ENCODE measurements at places on chromosomes 7 and 10.

- no peak for DNase-seq
These were observed 13.8 kb downstream of the LRRN3 start for GRCh38 chr7:111104710-111105109.

- DNase-seq: no peak
These were observed 147.7 kb downstream of the WDR11 start for GRCh38 chr10:120998782-120999285.

DNA sequence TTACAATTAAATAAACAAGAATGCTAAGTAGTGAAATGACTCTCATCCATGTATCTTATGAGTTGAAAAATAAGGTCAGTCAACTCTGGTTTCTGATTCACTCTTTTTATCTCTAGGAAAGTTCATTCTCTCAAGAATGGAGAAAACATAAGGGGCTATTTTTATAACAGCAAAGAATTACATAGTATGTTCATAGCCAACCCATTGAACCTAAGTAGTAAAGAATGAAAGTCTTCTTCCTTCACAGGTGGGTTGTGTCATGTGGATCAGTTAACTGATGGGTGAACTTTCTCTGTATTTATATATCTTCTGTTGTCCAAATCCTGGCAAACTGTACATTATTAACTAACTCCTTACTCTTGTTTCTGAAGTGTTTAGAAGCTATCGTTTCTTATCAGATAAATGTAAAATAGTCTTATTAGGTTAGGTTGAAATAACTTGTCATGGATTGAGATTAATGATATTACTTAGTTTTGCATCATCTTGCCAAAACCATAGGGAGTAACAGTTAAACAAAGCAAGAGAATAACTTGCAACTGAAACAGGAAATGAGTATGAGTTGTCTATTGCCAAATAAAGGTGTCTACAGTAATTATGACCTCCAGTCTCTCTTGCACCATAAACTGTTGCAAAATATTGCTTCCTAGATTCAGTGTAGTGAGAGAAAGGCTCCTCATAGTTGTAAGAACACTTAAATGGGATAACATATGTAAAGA is 86.8 kb downstream of the ANKRD7 start:
- DNase-seq: no peak

- no peak for DNase-seq
These were observed 21.7 kb upstream of the PCGF5 start for GRCh38 chr10:91198781-91199180.

DNA sequence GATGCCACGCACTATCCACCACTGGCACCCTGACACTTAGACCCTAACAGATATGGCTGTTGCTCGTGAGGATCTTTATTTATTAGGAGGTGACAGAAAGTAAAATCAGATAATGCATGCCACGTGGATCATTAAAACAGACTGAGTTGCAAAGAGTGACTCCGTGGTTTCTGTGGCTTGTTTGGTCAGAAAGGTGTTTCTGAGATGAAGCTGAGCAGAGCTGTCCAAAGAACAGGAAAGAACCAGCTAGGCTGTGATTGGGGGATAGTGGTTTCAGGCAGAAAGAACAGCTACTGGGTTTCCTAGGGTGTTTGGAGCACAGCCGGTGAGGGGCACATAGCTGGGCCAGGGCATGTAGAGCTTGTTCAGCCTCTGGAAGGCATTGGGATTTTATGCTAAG is 34.4 kb downstream of the CSGALNACT2 start:
- no peak for DNase-seq

DNA sequence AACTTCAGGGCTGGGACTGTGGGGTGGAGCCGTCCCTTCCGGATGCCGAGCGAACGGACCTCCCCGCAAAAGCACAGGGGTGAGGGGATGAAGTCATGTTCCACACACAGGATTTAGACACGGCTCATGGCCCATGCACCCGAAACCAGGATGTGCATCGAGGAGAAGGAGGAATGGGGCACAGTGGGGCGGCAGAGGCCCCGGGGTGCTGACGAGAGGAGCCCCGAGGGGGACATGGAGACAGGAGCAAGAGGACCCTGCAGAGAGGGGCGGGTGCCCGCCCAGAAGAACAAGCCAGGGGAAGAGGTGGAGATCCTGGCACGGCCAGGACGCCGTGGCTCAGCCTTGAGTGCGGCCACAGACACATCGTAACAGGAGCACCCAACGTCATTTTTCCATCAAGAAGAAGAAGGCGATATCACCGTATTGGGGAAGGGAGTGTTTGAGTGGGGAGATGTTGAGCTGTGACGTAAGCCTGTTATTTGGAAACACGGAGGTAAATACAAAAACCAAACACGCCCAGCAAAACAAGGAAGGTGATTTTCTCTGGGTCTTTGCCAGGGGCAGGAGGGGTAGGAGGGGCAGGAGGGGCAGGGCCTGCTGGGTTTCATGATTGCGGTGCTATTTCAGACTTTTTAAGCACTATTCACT is 25.3 kb upstream of the FOXL3 start:
- no peak for DNase-seq

DNA sequence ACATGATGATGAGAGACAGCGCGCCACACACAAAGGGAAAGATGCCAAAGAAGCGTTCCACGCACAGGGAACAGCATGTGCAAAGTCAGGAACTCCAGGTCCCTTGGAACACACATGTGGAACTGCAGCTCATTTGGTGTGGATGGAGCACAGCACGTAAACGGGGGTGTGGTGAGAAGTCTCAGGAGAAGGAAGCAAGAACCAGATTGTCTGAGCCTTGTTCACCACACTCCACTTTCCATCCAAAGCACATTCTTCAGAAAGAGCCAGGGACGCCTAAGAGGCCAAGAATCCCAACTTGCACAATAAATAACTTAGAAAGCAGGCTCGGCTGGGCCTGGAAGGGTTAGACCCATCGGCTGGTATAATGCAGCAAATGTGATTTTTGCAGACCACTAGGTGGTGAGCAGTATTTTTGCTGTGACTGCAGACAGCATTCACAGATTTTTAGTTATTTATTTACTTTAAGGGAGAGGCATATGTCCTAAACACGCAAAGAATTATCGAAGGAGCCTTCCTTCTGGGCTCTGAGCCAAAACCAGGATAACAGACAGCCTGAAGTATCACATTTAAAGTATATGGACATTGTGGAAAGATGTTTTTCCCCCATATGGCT is 27.9 kb upstream of the ASCC1 start:
- no peak for DNase-seq

DNA sequence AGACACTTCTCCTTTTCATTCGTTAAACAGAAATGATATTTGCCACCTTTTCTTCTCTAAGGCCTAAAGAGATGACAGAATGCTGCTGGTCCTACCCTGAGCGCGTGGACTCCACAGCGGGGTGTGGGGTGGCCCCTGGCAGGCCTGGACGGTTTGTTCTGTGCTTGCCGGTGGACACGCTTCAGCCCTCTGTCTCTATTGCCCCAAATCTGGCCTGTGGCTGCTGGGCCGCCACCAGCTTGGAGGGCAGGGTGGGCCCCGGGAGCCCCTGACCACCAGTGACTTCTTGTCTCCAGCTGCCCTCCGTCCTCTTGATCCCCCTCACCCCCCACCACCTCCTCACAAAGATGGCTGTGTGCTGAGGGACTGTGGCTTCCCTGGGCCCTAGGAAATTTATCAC is 5.7 kb downstream of the CHST3 start:
- no peak for DNase-seq
